ENCODE measurements at places on chromosomes 2 and 18. TPM values are rescaled to one million over a fixed set of nuclear protein-coding genes. Genes with fewer than 3 reads are reported as not detected.
A peak's percentile ranks its signal among the peaks of the same experiment; 100 is the strongest.

TWIST2 gene
- 0.11 TPM for total RNA-seq

CNDP1 gene
- not detected for total RNA-seq

DSG4 gene
- not detected for total RNA-seq

OSBPL6 gene
- 0.10 TPM for total RNA-seq

MDH1 gene
- 415 TPM for total RNA-seq

LCT gene
- total RNA-seq, result not detected

ARHGAP25 gene
- not detected for total RNA-seq

LYPD6B gene
- not detected for total RNA-seq

C2orf66 gene
- total RNA-seq, result not detected

G6PC2 gene
- not detected for total RNA-seq

- no peak overlapping the region for H3K27ac ChIP-seq
- no peak overlapping the region for H3K4me3 ChIP-seq
- H3K4me1 ChIP-seq, result no peaks in the 10 kb centered on the region
Observed at GRCh38 chr18:13608791-13609532, 117.4 kb downstream of the FAM210A start.

DNA sequence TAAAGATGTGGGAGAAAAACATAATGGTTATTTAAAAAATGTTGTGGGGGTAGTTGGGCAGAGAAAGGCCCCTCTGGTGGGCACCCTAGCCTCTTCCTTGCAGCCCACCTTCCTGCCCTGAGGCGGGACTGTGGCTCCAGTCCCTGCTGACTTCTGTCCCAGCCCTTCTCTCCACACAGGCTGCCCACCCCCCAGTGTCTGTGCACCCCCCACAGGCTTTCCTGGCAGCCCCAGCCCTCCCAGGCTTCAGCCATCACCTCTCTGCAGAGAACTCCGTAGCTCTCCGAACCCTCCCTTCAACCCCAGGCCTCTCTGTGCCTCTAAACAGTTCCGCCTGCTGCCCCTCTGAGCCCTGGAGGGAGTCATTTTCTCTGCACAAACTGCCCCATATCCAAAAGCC lies 75.4 kb downstream of the DYSF start:
- H3K4me3 ChIP-seq, result no peak overlapping the region
- H3K27ac ChIP-seq, result no peak overlapping the region
- H3K27me3 ChIP-seq, result peaks cover 38% of the 10 kb centered on the region
- no peaks in the 10 kb centered on the region for H3K36me3 ChIP-seq

GRCh38 chr2:7206111-7206810 lies 289.0 kb downstream of the RNF144A start:
- H3K27ac ChIP-seq, result no peak overlapping the region
- H3K36me3 ChIP-seq, result no peaks in the 10 kb centered on the region
- DNase-seq, result no peak
- no peaks in the 10 kb centered on the region for H3K4me1 ChIP-seq

- no peak for DNase-seq
- peaks cover 64% of the 10 kb centered on the region for H3K4me1 ChIP-seq
- no peaks in the 10 kb centered on the region for H3K36me3 ChIP-seq
- peaks cover 1% of the 10 kb centered on the region for H3K27me3 ChIP-seq
- peak overlapping the region; percentile 94 for H3K27ac ChIP-seq
- H3K4me3 ChIP-seq, result no peak overlapping the region
Observed at GRCh38 chr18:3625742-3626091, 175.7 kb downstream of the TGIF1 start.

- 0 out of 3 replicates have a peak, but pooled peaks cover 2% of the 10 kb centered on the region for H3K27me3 ChIP-seq
- H3K36me3 ChIP-seq, result no peaks in the 10 kb centered on the region
- no peaks in the 10 kb centered on the region for H3K4me1 ChIP-seq
- no peak for DNase-seq
- H3K27ac ChIP-seq, result no peak overlapping the region
- H3K4me3 ChIP-seq, result no peak overlapping the region
Observed at GRCh38 chr18:61333746-61334490, 688 bp downstream of the CDH20 start.

- H3K36me3 ChIP-seq, result no peaks in the 10 kb centered on the region
- peak overlapping the region; percentile 53 for H3K27ac ChIP-seq
- H3K4me1 ChIP-seq, result peaks cover 66% of the 10 kb centered on the region
- peak; percentile 35 for DNase-seq
- peak overlapping the region; percentile 85 for H3K4me3 ChIP-seq
- no peaks in the 10 kb centered on the region for H3K27me3 ChIP-seq
Observed at GRCh38 chr2:73111073-73112025, 1.4 kb downstream of the RAB11FIP5 start.

DNA sequence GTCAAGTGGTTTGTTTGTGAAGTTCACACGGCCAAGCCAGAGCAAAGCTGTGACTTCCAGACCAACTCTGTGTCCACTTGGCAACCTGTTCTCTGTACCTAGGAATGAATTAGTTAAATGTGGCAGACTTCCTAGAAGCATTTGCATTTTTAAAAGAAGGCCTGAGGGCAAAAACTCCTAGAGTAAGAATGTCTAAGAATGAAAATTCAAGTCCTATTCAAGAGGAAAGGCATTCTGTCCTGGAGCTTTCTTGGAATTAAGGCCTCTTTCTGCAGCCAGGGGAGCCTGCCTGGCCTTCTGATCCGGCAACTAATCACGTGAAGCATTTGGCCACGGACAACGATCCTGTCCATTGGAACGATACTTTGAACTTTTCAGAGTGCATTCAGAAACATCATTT lies 155.0 kb downstream of the SETBP1 start:
- no peak overlapping the region for H3K27ac ChIP-seq
- no peak for DNase-seq
- no peaks in the 10 kb centered on the region for H3K27me3 ChIP-seq
- H3K4me1 ChIP-seq, result no peaks in the 10 kb centered on the region

GRCh38 chr2:19425419-19425818 lies 67.0 kb upstream of the OSR1 start:
- no peak overlapping the region for H3K27ac ChIP-seq
- no peak for DNase-seq
- no peaks in the 10 kb centered on the region for H3K27me3 ChIP-seq
- H3K36me3 ChIP-seq, result no peaks in the 10 kb centered on the region
- H3K4me3 ChIP-seq, result no peak overlapping the region

DNA sequence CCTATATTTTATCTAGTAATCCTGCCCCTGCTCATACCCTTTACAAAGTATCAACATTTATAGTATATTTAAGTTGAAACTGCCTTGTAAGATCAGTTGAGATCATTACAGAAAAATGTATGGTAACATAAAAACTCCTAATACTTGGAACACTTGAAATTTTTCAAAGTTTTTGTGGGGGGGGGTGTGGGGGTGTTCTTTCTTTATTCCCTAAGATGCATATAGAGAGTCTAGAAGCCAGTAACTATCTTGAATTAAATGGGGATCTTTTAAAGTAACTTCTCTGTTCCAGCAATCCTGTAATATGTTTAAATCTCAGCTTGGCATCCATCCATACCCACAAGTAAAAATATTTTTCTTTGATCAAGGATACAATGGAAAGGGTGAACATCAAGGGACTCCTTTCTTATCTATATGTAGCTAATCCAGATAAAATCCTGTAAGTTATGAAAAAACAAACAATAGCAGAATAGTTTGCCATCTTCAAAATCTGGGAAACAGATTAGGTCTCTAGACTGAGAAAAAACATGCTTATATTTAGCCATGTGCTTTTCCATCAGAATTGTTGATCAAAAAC lies 455.3 kb downstream of the MEIS1 start:
- no peaks in the 10 kb centered on the region for H3K4me1 ChIP-seq
- H3K4me3 ChIP-seq, result no peak overlapping the region
- no peaks in the 10 kb centered on the region for H3K36me3 ChIP-seq
- no peaks in the 10 kb centered on the region for H3K27me3 ChIP-seq
- no peak overlapping the region for H3K27ac ChIP-seq
- DNase-seq, result no peak

GRCh38 chr2:131413148-131413747 lies 49.3 kb upstream of the RAB6D start:
- no peak overlapping the region for H3K27ac ChIP-seq
- no peaks in the 10 kb centered on the region for H3K27me3 ChIP-seq
- H3K4me1 ChIP-seq, result 0 out of 2 replicates have a peak, but pooled peaks cover 8% of the 10 kb centered on the region
- no peaks in the 10 kb centered on the region for H3K36me3 ChIP-seq

DNA sequence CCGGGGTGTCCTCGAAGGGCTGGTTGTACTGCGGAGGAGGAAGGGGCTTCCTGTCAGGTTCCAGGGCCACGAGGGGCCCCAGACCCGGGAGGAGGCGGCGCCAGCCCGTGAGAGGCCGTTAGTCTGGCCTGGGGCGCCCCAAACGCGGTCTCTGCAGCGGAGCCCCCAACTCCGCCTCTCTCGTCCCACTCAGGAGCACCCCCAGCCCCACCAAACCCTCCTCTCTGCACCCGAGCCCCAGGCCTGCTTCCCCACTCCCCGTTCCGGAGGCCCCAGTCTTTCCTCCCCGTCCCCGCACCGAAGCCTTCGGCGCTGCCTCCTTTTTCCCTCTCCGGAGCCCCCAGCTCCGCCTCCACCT lies 473 bp downstream of the HJURP start:
- peaks cover 14% of the 10 kb centered on the region for H3K36me3 ChIP-seq
- DNase-seq, result no peak
- H3K27me3 ChIP-seq, result 0 out of 2 replicates have a peak, but pooled peaks cover 2% of the 10 kb centered on the region

DNA sequence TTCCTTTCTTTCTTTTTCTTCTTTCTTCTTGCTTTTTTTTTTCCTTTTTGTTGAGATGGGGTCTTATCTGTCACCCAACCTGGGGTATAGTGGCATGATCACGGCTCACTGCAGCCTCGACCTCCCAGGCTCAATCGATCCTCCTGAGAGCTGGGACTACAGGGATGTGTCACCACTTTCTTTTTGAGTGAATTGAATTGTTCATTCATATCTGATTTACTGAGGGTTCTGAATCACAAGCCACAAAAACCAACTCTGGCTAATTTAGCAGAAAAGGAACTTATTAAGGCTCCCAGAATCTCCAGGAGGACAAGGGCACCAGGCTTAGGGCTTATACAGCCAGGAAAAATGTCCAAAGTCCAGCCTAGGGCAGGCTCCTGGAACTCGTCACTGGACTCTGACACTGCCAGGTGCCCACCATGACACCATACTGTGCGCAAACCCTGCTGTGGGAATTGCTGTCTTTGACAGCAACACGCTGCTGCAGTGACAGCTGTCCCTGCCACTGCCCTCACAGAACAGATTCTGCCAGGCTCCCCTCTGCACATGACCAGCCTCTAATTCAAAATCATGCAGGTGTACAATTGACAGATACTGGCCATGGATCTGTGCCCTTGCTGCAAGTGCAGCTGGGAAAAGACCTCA lies 42.9 kb upstream of the EML6 start:
- peaks cover 21% of the 10 kb centered on the region for H3K4me1 ChIP-seq
- H3K27ac ChIP-seq, result no peak overlapping the region
- DNase-seq, result no peak
- H3K4me3 ChIP-seq, result no peak overlapping the region
- no peaks in the 10 kb centered on the region for H3K36me3 ChIP-seq

Measured in HepG2 (cell line).